ENCODE measurements at places on chromosomes 2 and 18.

GRCh38 chr2:230459216-230459615 is 43.2 kb downstream of the SP100 start:
- no peak for DNase-seq

GRCh38 chr2:213723707-213724106 is 439.4 kb downstream of the SPAG16 start:
- no peak for DNase-seq

DNA sequence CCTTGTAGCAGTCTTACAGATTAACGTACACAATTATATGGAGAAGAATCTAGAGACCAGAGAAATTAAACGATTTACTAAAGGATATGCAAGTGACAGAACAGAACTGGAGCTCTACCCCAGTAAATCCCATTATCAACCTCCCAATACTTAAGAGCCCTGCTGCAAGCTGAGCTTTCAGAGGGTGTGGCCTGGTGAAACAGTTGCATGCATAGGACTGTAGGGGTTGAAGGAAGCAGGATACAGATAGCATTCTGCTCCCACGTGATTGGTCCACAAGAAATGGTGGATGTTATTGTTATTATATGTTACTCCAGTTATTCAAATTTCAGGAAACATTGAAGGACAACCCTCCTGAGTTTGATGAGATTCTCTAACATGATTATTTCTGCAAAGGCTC is 210.8 kb upstream of the THUMPD2 start:
- DNase-seq: no peak

DNA sequence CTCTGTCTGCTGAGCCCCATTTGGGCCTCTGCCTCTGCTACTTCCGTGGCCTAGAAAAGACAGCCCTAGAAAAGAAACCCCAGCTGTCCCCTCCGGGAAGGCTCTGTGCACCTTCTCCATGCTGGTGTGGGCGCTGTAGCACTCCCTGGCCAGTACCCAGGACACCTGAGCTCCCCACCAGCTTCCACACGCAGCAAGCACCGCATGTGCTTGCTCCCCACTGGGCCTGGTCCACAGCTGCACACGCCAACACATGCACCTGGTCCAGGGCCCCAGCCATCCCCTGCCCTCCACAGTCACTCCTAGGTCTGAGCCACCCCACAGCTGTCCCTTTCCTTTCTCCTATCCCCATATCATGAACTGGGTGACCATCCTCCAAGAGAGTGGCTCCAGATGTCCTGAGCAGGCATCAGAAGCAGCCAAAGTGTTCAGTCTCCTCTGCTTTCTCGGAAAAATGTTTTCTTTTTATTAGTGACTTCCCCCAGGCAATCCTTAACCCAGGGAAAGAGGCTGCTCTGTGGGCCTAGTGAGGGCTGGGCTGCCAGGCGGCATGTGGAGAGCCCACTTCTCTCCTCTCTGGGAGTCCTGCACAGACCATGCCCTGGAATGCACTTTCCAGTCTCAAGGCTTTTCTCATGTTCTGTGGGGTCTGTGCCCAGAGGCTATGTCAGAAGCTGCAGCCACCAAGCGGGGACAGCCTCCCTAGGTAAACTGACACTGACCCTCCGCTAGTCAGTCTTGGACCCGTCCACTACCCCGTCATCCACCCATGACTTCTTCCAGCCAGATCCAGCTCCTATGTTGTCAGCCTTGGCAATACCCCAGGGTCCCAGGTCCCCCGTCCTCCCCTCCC is 133.7 kb downstream of the KLHL29 start:
- DNase-seq: no peak

GRCh38 chr2:120342446-120342845 is 3.5 kb upstream of the INHBB start:
- DNase-seq: no peak

GRCh38 chr18:42872838-42873237 is 242.6 kb downstream of the RIT2 start:
- no peak for DNase-seq

DNA sequence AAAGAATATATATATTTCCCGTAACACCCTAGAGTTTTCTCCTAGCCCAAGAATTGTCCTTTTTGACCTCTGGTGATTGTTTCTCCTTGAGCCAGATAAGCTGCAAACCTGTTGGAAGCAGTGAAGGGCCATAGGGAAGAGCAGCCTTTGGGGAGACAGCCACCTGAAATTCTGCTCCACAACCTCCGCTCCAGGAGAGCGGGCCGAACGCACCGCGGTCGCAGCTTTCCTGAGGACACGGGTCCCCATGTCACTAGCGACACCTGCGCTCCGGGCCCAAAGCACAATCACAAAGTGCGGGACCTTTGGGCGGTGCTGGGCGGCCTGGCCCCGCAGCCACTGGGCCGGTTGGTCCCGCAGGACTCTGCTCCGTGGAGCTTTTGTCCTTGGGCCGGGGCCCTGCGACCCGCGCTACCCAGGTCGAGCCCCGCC is 557 bp upstream of the DSG2 start:
- no peak for DNase-seq
